ENCODE measurements at places on chromosomes 12 and 14.

DNA sequence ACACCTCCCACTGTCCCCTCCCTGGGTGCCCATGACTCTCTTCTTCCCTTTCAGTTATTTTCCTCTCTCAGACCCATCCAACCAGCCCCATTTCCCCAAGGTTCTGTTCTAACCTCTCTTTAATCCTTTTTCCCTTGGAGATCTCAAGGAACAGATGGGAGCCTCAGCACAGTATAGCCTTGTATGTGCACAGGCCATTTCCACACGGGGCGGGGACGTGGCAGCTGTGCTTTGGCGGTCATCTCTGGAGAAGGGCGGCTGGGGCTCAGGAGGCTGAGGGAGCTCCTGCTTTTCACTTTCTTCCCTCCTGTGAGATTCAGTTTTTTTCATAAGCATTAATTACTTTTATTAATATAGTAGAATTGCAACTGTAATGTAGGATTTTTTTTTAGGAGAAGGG, 212.2 kb downstream of the ZFP36L1 start:
- DNase-seq: no peak

GRCh38 chr12:25491396-25492325, 61.4 kb downstream of the LMNTD1 start:
- DNase-seq: peak; percentile 75

GRCh38 chr12:64218597-64218996, 3.5 kb downstream of the KICS2 start:
- no peak for DNase-seq

DNA sequence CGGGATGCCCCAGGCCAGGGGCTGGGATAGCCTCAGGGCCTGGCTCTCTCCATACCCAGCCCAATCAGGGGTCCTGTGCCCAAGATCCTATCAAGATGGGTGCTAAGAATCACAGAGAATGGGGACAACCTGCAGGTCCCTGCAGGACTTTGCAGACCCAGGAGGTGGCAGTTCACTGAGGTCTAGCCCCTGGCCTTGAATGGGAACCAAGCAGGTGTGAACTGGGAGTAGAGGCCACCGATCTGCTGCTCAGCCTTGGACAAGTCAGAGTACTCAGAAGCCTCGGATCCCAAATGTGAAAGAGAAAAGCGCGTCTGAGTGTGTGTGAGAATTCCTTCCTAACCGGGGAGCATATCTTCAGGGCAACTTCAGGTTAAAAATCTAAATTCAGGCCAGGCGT, 76.2 kb downstream of the ARL6IP4 start:
- DNase-seq: peak; percentile 60

DNA sequence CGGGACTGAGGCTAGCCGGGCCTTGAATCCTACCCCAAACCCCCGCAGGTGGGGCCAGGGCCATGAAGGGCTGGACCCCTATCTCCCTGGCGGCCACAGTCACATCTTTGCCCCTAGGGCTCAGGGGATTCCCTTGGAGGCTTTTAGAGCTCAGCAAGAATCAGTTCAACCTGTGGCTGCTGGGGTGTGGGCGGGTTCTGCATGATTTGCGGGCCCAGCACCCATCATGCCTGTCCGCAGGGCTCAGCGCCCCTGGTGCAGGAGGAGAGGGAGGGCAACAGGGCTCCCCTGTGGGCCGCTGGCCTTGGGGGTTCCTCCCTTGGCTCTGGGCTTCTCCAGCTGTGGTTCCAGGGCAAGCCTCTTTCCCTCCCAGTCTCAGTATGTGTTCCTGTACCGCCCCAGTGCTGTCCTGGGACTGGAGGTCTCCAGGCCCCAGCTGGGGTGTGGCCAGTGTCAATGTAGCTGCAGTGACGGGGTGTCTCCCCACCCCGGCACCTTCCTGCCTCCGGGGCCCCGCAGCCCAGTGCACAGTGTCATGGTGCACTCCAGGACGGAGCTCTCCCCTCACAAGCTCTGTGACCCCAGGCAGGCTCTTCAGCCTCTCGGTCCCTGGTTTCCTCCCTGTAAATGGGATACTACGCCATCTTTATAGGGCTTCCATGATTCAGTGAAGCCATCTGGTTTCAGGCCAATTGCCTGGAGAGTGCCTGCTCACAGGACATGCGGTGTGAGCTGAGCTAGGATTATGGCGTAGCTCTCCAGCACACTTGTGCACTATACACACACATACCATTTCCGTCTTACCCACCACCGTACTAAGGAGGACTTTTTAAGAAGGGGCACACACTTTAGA, 9.9 kb upstream of the LBHD2 start:
- peak; percentile 50 for DNase-seq

All from endodermal cell (in vitro differentiated cells).